Breast epithelium (tissue), 4 donors: ENCODE measurements at places on chromosomes 7 and 10. TPM values are rescaled to one million over a fixed set of nuclear protein-coding genes. Genes with fewer than 3 reads are reported as not detected.

DNA sequence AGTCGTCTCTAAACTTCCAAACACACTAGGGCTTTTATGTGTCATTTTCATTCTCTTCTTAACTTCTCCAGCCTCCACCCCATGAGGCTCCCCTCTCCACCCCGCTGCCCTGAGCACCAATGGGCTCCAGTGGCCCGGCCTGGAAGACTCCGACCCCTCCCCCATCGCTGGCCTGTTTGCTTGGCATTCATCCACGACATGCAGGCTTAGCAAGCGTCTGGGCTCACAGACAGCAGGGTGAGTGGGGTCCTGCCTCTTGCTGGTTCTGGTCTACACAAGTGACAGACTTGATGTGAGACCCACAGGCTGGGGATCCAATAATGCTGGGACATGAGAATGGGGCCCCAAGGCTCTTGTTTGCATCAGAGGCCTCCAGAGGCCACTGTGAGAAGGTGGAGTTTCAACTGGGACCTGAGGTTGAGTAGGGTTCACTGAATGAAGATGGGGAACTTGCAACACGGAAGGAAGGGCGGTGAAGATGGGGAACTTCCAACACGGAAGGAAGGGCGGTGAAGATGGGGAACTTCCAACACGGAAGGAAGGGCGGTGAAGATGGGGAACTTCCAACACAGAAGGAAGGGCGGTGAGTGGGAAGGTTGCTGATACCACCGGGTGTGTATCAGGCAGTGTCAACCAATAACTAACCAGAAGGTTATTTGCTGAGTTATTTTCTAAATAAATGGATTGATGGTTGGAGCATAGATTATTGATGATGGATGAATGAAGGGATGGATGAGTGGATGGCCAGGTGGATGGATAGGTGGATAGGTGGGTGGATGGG lies 14.0 kb downstream of the KNDC1 start:
- no peak overlapping the region for H3K4me3 ChIP-seq
- no peaks in the 10 kb centered on the region for H3K4me1 ChIP-seq
- no peak for DNase-seq
- H3K27ac ChIP-seq, result no peak overlapping the region
- no peaks in the 10 kb centered on the region for H3K27me3 ChIP-seq
- H3K36me3 ChIP-seq, result no peaks in the 10 kb centered on the region

KNDC1 gene
- total RNA-seq, result not detected

- no peak overlapping the region for H3K27ac ChIP-seq
- no peak for DNase-seq
- H3K36me3 ChIP-seq, result no peaks in the 10 kb centered on the region
- no peaks in the 10 kb centered on the region for H3K4me1 ChIP-seq
Measured at GRCh38 chr10:30935078-30935477, 96.6 kb downstream of the ZNF438 start.

- DNase-seq, result no peak
- no peak overlapping the region for H3K27ac ChIP-seq
- no peaks in the 10 kb centered on the region for H3K36me3 ChIP-seq
- H3K4me1 ChIP-seq, result no peaks in the 10 kb centered on the region
Measured at GRCh38 chr10:45599646-45600045, 72.9 kb downstream of the ZFAND4 start.

OR13A1 gene
- total RNA-seq, result 0.15 TPM

CYTH3 gene
- total RNA-seq, result 46.4 TPM

DNA sequence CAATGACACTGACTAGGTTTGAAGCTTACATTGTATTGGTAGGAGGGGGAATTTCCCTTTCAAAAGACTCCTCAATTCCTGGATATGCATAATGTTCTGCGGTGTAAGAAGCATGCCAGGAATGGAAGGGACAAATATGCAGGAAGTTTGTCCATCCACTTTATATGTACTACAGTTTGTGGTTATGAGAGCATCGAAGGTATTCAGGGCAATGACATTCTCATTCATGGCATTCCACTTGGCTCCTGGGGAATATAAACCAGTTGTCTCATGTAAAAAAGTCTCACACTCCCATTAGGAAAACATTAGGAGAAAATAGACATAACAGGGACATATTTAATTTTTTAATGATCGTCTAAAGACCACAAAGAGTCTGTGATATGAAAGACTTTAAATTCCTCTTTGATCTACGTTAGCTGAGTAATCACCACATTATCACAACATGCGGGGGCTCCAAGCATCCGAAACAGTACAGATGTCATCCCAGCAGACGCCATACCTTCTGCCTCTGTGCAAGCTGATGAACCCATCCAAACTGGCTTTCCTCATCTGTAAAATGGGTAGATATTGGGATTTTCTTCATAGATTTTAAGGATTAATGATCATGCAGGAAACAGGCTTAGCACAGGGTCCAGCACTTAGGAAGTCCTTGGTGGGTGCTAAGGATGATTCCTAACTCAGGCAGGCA lies 675.3 kb downstream of the INHBA start:
- H3K27me3 ChIP-seq, result no peaks in the 10 kb centered on the region
- no peak overlapping the region for H3K4me3 ChIP-seq
- H3K4me1 ChIP-seq, result no peaks in the 10 kb centered on the region
- no peak for DNase-seq
- no peaks in the 10 kb centered on the region for H3K36me3 ChIP-seq
- no peak overlapping the region for H3K27ac ChIP-seq

DNA sequence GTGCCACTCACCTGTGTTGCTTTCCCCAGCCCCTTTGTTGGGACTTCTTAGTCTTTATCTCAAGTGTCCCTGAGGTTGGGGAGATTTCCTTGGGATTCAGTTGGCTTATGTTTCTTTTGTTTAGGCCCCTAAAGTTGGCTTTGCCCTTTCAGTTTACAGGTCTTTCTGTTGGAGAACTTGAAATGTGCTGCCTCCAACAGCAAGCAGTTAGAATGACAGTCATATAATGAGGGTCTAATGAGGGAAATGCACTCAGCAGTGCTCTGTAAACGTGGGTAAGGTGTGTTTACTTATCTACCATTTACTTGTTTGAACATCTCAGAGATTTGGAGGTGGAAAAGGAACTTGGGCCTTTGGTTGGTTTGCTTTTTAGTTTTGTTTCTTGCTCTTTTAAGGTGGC lies 191.4 kb upstream of the STK17A start:
- H3K27ac ChIP-seq, result no peak overlapping the region
- H3K36me3 ChIP-seq, result no peaks in the 10 kb centered on the region
- H3K4me3 ChIP-seq, result no peak overlapping the region
- no peak for DNase-seq
- H3K4me1 ChIP-seq, result no peaks in the 10 kb centered on the region

ARL5B gene
- total RNA-seq, result 23.6 TPM

- no peaks in the 10 kb centered on the region for H3K36me3 ChIP-seq
- DNase-seq, result no peak
- H3K4me3 ChIP-seq, result no peak overlapping the region
- H3K27ac ChIP-seq, result no peak overlapping the region
- H3K27me3 ChIP-seq, result no peaks in the 10 kb centered on the region
Measured at GRCh38 chr10:93299195-93299594, 182.9 kb downstream of the MYOF start.
